Activated CD4-positive, alpha-beta T cell treated with anti-CD3 and anti-CD28 coated beads, Interleukin-2, amount 50 U/mL, for 48 hours (primary cell): ENCODE measurements at places on chromosomes 1 and 21.

- DNase-seq: peak; percentile 54
These were observed 14.5 kb upstream of the C1orf141 start for GRCh38 chr1:67149179-67149770.

GRCh38 chr1:31221072-31221471, 18.6 kb downstream of the NKAIN1 start:
- no peak for DNase-seq

DNA sequence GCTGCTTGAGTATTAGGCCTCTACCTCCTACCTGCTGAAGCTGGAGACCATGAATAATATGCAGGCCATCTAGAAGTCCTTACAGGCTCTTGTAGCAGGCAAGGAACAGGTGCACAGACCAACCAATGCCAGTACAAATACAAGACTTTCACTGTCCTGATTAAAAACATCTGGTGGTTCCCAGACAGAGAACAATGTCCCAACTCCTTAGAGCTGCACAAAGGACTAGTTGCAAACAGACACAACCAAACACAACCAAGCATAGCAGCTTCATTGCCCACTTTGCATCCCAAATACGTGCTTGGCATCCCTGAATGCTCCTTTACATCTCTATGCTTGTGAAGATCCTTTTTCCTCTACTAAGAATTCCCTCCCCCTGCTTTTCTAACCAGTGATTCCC, 98.1 kb upstream of the CXADR start:
- DNase-seq: no peak

- DNase-seq: no peak
These were observed 48.9 kb upstream of the SLC2A1 start for GRCh38 chr1:43007377-43008114.

- no peak for DNase-seq
These were observed 127.7 kb downstream of the PRDM16 start for GRCh38 chr1:3196577-3197245.

- no peak for DNase-seq
These were observed 45.2 kb downstream of the COQ8A start for GRCh38 chr1:226985239-226985838.

- DNase-seq: no peak
These were observed 14.6 kb downstream of the SYF2 start for GRCh38 chr1:25217598-25218232.

GRCh38 chr1:22110016-22110415, 32.9 kb downstream of the WNT4 start:
- DNase-seq: no peak

- DNase-seq: no peak
These were observed 856.6 kb downstream of the PLA2G4A start for GRCh38 chr1:187685333-187685732.

DNA sequence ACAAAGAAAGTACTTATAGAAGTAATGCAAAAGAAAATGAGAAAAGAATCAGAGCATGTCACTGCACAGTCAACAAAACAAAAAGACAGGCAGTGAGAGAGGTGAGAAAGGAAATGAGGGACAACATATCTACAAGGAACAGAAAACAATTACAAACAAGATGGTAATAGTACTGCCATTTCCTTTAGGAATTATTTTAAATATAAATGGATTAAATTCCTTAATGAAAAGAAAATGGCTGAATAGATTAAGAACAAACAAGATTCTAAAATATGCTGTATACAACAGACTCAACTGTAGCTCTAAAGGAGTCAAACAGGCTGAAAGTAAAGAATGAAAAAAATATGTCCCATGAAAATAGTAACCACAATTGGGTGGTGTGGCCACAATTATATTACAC, 22.1 kb upstream of the ZNF124 start:
- no peak for DNase-seq

DNA sequence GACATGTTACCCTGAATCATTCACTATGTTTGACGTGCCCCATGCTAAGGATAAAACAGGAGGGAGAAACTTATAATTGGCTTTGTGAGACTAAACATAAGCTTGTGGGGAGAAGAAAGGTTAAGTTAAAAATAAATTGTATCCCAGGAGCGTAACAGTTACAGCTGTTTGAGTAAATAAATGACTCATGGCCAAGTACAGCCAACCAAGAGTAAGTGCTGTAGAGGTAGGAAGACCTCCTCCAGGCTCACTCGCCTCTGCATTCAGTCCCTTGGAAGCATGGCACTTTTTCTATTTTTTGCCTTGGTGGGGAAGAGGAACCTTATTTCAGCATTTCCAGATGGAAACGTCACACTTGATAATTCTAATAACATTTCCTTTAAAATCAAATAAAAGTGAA, 116.5 kb downstream of the ZP4 start:
- DNase-seq: no peak

DNA sequence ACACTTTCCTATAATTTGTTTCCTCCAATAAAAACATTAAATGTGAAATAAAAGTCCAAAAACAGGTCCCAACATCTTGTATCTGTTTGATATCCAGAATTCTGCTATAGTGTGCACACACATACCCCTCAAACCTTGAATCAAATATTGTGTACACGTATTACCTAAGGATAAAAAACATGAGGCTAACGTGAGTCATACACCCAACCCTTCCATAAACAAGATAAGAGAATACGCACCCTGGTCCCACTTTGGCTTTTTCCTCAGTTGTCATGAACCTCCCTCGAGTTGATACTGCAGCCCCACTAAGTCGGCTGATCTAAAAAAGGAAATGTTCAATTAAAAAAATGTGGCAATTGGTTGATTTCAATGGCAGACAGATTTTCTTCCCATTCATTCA, 5.2 kb downstream of the KHDC4 start:
- no peak for DNase-seq

DNA sequence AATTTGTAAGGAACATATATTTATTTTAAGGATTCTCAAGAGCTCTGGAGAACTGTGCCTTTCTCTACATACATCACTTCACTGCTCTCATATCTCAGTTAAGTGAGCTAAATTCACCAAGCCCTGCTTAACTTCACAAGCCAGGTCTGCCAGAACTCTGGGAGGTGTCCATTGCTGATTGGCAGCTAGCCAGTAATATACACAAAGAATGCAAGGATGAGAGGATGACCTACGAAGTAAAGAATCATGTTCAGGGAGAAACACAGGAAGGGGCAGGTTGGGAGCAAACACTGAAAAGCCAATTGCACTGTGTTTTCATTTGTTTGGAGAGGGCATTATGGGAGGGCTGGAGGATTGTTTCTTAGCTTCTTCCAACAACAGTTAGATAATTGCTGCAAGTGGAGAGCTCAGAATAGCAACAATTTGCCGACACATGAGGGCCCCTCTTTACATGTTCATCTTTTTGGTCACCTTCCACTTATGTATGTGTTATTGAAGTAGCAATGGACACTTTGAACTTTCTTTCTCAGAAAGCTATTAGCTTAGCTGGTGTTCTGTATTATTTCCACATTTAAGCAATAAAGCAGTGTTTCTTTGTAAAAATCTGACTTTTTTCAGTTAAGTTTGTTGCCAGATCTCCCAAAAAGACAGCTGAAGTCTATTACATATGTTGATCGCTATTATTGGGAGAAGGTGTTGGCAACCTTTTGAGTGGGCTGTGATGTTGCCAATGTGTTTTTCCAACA, 254.8 kb downstream of the LTN1 start:
- no peak for DNase-seq

GRCh38 chr1:228373004-228373680, 33.5 kb downstream of the TRIM11 start:
- DNase-seq: no peak

DNA sequence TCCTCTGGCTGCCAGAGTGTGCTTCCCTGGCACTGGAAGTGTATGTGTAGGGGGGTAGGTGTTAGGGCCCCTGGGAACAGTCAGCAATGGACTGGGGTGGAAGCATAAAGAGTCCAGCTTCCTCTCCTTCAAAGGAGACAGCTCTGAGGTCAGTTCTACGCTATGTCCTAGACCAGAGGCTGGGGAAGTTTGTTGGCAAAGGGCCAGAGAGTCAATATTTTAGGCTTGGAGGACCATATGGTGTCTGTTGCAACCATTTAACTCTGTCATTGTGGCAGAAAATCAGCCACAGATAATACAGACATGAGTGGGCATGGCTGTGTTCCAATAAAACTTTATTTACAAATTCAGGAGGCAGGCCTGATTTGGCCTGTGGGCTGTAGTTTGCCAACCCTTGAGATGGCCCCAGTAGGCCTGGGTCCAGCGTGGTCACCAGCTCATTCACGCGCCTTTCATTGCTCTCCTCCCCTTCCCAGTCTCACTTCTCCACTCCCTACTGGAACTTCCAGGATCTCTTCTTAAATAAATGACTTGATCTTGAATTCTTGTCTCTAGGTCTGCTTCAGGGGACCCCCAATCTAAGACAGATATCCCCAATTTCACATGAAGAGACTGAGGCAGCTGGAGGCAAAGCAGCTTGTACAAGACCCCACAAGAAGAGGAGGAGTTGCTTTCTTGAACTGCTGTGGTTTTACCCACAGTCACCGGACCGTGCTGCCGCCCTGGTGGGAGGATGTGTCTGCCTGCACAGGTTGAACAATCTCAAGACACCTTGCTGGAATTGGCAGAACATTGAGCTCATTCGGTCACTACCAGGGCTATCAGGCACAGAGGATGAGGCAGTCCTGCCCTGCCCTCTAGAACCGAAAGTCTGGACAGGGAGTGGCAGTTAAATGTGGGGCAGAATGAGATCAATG, 162.4 kb upstream of the POU3F1 start:
- DNase-seq: no peak

GRCh38 chr1:228226956-228227791, 19.3 kb downstream of the OBSCN start:
- no peak for DNase-seq

GRCh38 chr21:33734291-33734690, 92.0 kb downstream of the ITSN1 start:
- DNase-seq: no peak

DNA sequence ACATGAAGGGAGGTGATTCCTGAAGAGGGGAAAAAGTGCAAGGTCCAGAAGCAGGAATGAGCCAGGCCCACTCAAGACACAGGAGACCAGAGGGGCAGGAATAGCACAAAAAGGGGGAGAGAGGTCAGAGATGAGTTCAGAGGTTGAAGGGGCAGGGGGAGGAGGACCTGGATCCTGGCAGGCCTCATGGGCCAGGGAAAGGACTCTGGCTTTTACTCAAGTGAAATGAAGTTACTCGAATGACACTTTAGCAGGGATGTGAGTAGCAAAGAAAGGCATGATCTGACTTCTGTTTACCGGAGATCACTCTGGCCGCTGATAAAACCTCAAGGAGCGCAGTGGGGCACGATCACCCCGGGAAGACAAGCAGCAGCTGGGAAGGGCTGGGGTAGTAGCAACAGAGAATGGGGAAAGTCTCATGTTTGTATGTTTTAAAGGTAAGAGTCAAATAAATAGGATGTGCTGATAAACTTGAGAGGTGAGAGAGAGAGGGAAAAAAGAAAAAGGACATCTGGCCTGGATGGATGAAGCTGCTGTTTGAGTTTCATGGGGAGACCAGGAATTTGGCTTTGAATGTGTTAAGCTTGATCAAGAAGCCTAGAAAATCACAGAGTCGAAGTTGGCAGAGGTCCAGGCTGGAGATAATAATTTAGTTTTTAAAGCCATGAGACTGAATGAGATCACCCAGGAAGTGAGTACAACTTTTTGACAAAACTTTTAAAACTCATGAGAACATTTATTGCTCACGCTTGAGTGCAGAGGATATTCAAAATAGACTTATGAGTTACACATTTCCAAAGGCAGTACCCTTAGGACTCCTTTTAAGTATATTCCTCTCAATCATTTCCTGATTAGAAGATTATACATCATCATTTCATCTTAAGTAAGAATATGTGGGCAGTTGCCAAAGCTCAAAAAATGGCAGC, 156.0 kb downstream of the RERE start:
- DNase-seq: peak; percentile 48

DNA sequence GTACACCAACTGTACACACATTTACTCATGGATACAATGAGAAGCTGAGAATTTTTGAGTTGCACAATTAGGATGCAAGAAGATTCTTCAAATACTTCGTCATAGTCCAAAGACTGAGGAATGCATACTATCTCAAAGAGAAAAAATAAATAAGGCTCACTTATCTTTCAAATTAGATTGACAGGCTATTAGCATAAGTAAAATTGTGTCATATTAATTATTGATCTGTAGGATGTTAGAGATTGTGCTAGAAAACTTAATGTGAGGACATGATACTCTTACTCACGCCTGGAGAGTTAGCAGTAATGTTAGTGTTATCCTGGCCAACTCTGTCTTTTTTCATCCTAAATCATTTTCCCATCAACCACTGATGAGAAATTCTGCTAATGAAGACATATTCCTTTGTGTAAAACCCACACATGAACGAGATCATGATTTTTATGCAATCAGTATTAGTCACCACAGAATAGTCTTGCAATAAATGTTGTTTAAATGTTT, 659.0 kb downstream of the LTN1 start:
- DNase-seq: no peak

- no peak for DNase-seq
These were observed 283.2 kb upstream of the LYPLAL1 start for GRCh38 chr1:218890451-218890850.

GRCh38 chr1:89943846-89944781, 50.8 kb upstream of the ZNF326 start:
- DNase-seq: no peak

DNA sequence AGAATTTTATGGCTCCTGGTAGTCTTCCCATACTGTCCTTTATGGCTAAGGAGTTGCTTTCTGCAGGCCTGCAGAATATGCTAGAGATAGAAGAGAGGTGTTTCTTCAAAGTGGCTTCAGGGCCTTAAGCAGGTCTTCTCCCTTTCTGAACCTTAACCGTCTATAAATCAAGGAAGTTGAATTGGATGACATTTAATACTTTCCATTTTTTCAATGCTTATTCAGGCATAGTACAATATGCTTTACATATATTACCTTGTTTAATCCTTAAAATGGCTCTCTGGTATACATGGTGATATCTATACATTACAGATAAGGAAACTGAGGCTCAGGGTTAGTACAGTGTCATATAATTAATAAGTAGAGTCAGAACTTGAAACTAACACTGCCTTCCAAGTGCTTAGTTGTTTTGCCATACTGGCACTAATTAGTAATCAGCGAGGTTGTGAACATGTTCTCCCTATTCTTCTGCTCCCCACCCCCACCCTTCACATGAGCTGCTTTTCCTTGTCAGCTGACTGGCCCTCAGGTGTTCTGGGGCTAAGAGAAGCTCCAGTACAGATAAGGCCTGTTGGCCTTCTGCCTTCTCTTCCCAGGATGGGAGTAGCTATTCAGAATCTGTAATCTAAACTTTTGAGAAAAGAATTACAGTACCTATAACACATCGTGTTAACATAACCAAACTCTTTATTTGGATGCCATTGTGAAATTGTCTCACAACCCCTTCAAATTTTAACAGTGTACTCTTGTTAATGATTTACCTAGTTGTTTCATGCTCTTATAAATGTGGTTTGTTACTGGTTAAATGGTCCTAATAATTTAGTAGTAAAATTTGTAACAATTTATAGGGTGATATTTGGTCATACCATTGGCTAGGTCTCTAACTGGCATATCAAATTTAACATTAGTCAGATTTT, 13.6 kb downstream of the NFYC start:
- no peak for DNase-seq

- no peak for DNase-seq
These were observed 85.7 kb downstream of the ITPKB start for GRCh38 chr1:226653311-226653921.
